ENCODE measurements at places on chromosomes 7 and 10.

DNA sequence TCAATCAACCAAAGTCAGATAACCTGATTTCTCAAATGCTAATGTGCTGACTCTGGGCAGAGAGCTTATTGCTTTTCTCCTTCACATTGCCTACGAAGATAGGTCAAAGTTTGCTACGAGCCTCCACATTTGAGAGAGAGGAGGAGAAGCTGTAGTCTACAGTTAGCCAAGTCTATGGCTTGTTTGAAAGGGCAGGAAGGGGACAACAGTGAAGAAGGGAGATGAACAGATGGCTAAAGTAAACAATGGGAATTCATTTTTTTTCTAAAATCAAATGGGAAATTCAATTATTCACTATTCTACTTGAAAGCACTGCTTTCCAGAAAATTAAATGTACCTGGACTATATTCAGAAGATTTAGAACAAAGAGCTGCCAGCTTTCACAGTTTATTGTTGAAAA is 126.7 kb upstream of the C1QL3 start:
- DNase-seq, result no peak

GRCh38 chr7:28871631-28872030 is 86.5 kb downstream of the TRIL start:
- DNase-seq, result no peak

DNA sequence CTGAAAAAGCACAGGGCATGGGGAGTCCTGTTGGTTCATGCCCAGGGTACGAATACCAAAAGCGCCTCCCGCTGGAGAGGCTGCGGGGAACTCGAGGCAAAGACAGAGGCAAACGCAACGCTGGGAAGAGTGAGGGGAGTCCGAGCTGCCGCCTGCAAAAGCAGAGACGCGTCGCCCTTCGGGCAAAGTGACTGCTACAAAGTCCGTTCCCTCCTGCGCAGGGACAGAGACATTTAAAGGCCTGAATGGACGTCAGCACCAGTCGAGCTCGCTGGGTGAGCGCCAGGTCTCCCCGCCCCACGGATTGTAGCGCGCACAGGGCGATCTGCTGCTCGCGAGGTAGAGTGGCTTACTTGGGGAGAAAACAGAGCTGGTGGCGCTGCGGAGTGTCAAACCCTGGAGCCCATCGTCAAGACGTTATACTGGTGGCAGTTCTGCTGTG is 732.8 kb downstream of the ZWINT start:
- no peak for DNase-seq

- DNase-seq, result no peak
Measured at GRCh38 chr10:113310347-113310746, 242.5 kb upstream of the HABP2 start.

DNA sequence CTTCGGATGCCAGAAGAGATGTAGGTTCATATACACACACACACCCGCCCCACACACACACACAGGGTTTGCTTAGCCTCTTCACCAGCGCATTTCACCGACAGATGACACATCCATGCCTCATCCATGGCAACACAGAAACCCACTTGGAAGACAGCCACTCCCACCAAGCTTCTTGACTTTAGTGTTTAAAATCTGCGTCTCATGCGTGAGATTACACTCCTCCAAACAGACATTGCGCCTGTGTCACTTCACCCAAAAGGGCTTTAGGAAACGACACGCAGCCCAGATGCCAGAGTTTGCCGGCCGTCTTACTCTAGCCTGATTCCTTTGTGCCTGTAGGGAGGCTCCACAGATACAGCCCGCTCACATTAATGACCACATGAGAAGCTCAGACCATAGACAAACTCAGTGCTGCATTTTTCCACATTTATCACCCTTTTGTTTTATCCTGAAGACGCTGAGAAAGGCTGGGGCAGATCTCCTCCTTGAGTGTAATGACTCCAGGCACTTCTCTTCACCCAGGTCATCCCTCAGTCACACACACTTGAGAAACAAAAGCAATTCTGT is 73.8 kb downstream of the DIP2C start:
- DNase-seq, result no peak

DNA sequence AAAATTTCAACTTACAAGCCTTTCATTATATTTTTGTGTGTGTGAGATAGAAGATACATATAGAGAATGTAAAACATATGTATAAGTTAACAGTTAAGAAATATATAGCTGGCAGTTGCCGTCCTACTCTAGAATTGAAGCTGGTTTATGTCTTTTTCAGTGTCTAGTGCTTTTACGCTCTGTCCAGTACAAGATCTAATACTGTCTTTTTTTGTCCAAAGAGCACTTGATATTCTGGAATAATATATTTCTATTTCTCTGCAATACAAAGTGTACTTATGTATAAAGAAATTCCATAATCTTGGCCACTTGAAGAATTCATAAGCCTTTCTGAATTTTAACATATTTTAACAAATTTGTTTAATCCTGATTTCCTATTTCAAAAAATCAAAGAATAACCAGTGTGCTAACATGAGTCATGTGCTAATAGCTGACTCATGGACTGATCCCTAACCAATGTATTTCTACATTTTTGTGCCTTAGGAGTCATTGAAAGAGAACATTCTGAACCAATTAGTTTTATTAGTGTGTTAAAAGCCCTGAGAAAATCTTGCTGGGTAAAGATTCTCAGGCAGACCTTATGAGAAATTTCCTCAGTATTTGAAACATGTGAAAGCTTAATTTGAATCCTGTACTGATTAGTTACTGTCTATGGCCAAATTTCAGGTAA is 73.2 kb upstream of the CCAR1 start:
- no peak for DNase-seq

Data from natural killer cell treated with Interleukin-12 subunit alpha and Interleukin-12 subunit beta and Interleukin-15 and Interleukin-18, amount 100 ng/mL, for 72 hours (primary cell).